Stimulated activated CD4-positive, alpha-beta T cell treated with anti-CD3 and anti-CD28 coated beads, Interleukin-12 subunit alpha, Interleukin-12 subunit beta, amount 100 ng/mL, for 48 hours (primary cell): ENCODE measurements at places on chromosomes 16 and 17.

DNA sequence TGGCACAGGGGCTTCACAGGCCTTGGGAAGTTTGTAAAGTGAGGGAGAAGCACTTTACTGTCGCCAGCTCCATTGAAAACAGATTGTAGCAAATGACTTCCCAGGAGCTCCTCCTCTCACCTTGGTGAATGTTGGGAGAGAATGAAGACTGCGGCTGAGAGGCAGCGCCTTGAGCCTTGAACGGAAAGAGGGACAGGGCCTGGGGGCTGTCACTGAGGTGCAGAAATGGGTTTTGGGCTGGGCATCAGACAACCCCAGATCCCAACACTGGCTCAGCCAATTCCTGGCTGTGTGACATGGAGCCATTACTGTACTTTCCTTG is 603 bp upstream of the MRTFB start:
- DNase-seq, result no peak

DNA sequence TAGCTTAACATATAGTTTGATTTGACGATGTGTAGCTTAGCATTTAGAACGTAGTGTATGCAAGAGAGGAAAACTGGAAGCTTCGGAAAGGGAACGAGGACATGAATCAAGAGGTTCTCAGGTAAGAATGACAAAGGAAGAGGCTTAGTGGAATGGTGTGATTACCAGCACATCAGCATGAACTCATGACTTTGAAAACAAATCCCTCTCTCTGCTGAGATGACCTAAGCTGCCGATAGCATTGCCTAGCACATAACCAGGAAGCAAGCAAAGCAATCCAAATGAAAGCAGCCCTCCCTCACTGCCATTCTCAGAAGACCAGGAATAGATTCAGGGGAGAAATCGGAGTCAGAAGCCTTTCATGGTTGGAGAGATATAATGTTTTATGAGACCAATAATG is 51.3 kb upstream of the CCL1 start:
- DNase-seq, result no peak

DNA sequence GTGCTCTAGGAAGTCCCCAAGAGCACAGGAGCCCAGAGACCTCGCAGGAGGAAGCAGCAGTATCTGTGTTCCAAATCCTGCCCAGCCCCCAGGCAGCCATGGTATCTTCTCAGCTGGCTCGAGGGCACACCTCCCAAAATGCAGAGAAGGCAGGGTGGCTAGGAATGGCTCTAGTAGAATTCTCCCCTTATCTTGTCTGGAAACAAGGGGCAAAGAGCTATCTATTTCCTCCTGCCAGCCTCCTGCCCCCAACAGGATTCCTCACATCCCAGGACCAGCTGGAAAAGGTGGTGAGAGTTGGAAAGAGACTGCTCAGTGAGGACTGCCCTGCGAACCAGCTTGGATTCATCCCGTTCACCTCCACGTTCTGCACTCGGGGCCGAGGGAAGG is 8.6 kb upstream of the TSPOAP1 start:
- peak; percentile 48 for DNase-seq

GRCh38 chr17:63275318-63275970 is 170.7 kb downstream of the CYB561 start:
- DNase-seq, result peak; percentile 11
